HCT116 (cell line): ENCODE measurements at places on chromosomes 13 and 19. TPM values are rescaled to one million over a fixed set of nuclear protein-coding genes. Genes with fewer than 3 reads are reported as not detected.

Gene ZNF28
- total RNA-seq, result 17.8 TPM

Gene KL
- total RNA-seq, result not detected

Gene ZSCAN18
- 0.12 TPM for total RNA-seq

Gene ONECUT3
- total RNA-seq, result 22.1 TPM

Gene CPB2
- total RNA-seq, result 0.15 TPM

Gene MCF2L
- total RNA-seq, result 19.3 TPM

Gene TTC9B
- 1.7 TPM for total RNA-seq

Gene C19orf73
- 2.2 TPM for total RNA-seq

Gene SBK3
- total RNA-seq, result 1.2 TPM

DNA sequence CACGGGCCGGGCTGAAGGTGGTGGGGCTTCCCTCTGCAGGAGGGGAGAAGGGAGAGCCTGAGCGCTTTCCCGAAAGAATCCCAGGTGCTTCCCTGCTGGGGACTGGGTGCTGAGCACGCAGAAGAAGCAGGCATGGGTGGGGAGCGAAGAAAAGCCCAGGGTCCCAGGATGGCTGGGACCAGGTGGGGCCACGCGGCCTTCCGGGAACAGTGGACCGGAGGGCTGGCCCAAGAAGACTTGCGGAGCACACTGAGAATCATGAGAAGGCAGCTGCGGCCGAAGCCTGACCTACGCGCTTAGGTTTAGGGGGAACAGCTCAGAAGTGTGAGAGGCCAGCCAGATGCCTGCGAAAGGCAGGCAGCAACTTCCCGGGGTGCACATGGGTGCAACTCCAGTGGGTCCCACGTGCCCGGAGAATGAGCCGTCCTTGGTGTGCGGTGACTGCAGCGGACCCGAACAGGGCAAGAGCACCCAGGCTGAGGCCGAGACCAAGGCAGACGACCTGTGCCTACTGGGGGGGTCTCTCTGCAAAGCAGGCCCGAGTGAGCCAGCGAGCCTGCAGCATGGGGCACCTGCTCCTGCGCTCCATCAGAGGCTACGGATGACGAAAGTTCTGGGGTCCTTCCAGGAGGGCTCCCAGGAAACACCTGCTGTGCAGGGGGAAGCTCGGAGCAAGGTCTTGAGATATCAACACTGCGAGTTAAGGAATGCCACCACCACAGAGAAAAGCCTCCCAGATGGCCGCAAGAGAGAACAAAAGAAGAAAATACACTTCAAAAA, 52.4 kb downstream of the MLLT1 start:
- DNase-seq, result no peak
- no peak overlapping the region for H3K27ac ChIP-seq
- no peaks in the 10 kb centered on the region for H3K36me3 ChIP-seq
- H3K27me3 ChIP-seq, result no peaks in the 10 kb centered on the region
- no peak overlapping the region for H3K4me3 ChIP-seq
- peaks cover 11% of the 10 kb centered on the region for H3K4me1 ChIP-seq

GRCh38 chr13:44210525-44210924, 163.1 kb upstream of the SERP2 start:
- DNase-seq, result no peak
- no peaks in the 10 kb centered on the region for H3K36me3 ChIP-seq

GRCh38 chr13:57992416-57992815, 360.9 kb downstream of the PCDH17 start:
- H3K27ac ChIP-seq, result no peak overlapping the region
- no peaks in the 10 kb centered on the region for H3K4me1 ChIP-seq
- H3K27me3 ChIP-seq, result no peaks in the 10 kb centered on the region
- DNase-seq, result no peak

GRCh38 chr19:48750771-48751504, 1.5 kb downstream of the FUT1 start:
- no peaks in the 10 kb centered on the region for H3K27me3 ChIP-seq
- H3K27ac ChIP-seq, result peak overlapping the region; percentile 84
- H3K4me1 ChIP-seq, result peaks cover 23% of the 10 kb centered on the region
- no peak for DNase-seq
- peaks cover 14% of the 10 kb centered on the region for H3K36me3 ChIP-seq
- H3K4me3 ChIP-seq, result peak overlapping the region; percentile 95

GRCh38 chr13:75513271-75513670, 24.4 kb downstream of the COMMD6 start:
- DNase-seq, result no peak
- no peaks in the 10 kb centered on the region for H3K27me3 ChIP-seq
- no peak overlapping the region for H3K4me3 ChIP-seq
- no peaks in the 10 kb centered on the region for H3K36me3 ChIP-seq
- no peaks in the 10 kb centered on the region for H3K4me1 ChIP-seq

DNA sequence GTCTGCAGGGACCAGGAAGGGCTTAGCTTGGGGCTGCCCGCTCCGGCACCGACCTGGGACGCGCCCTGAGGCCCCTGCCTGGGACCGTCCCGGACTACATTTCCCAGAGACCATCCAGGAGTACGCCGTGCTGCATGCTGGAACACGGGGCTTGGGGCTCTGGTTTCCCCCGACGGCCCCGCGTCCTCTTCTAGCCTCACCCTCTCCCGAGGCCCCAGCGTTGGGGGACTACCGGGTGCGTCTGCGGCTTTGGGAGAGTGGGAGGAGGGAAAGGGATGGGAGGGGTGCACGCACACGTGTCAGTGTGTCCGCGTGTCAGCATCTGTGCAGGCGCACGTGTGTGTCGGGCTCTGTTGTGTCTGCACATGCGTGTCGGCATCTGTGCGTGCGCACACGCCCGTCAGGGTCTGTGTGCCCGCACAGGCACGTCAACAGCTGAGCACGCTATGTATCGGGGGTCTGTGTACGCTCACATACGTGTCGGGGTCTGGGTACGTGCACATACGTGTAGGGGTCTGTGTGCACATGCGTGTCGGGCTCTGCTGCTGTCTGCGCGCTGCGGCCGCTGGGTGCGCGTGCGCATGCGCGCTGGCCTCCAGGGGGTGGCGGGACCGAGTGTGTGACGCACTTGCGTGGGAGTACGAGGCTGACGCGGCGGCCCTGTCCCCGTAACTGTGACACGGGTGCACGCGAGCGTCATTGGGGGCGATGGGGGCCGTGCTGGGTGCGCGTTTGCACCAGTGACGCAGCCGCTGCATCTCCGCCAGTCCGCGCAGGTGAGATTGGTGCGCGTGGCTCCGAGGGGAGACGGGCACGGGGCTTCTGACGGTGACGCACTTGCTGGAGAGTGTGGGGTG, at the start of gene ZNF331:
Gene ZNF331, plus strand, starts transcription at position 625 of the 857 bp plus-strand sequence. CDS start 31,232 bp downstream, outside the sequence.
- H3K4me3 ChIP-seq, result no peak within 1 kb of the TSS
- H3K27me3 ChIP-seq, result no peaks in the 10 kb centered on the region
- H3K27ac ChIP-seq, result no peak within 1 kb of the TSS
- no peaks in the 10 kb centered on the region for H3K4me1 ChIP-seq

- no peak overlapping the region for H3K4me3 ChIP-seq
- no peak overlapping the region for H3K27ac ChIP-seq
- no peak for DNase-seq
These were observed 68.5 kb downstream of the TSC22D1 start for GRCh38 chr13:44507639-44508038.

- H3K27me3 ChIP-seq, result no peaks in the 10 kb centered on the region
- no peak overlapping the region for H3K4me3 ChIP-seq
- no peak for DNase-seq
These were observed 17.1 kb downstream of the ACTL9 start for GRCh38 chr19:8681345-8682029.

GRCh38 chr19:48508729-48509411, 2.8 kb downstream of the LMTK3 start:
- H3K27ac ChIP-seq, result no peak overlapping the region
- H3K4me3 ChIP-seq, result no peak overlapping the region
- H3K27me3 ChIP-seq, result no peaks in the 10 kb centered on the region
- no peaks in the 10 kb centered on the region for H3K4me1 ChIP-seq
- DNase-seq, result no peak

DNA sequence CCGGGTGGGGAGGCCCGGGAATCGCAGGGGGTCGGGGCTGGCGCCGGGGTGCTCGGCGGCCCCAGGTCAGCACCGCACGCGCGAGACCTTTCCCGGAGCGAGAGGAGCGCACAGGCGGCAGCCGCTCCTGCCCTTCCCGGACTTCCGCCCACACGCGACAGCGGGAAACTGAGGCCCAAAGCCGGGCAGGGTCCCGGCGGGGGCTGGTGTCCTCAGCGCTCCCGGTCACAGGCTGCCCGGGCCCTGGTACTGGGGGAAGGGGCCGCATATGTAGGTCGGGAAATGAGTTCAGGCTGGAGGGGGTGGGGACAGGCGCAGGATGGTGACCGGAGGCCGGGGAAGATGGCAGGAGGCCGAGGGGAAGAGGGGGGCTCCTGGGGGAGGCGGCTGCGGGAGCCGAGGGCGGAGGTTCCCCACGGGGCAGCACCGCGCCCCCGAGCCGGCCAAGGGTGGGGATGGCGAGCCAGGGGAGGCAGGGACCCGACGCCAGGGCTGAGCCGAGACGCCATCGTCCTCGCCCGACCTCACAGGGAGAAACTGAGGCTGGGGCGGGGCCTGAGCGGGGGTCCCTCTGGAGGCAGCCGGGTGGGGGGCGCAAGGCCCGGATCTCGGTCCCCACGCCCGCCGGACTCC, 662 bp downstream of the CBARP start:
- peaks cover 3% of the 10 kb centered on the region; the same call in 1 of the 2 replicates for H3K36me3 ChIP-seq
- peak overlapping the region; percentile 94 for H3K27ac ChIP-seq
- H3K4me3 ChIP-seq, result peak overlapping the region; percentile 83
- DNase-seq, result no peak
- no peaks in the 10 kb centered on the region for H3K27me3 ChIP-seq

GRCh38 chr13:27465611-27466010, 15.2 kb upstream of the MTIF3 start:
- H3K4me3 ChIP-seq, result no peak overlapping the region
- H3K27me3 ChIP-seq, result no peaks in the 10 kb centered on the region
- H3K4me1 ChIP-seq, result no peaks in the 10 kb centered on the region

DNA sequence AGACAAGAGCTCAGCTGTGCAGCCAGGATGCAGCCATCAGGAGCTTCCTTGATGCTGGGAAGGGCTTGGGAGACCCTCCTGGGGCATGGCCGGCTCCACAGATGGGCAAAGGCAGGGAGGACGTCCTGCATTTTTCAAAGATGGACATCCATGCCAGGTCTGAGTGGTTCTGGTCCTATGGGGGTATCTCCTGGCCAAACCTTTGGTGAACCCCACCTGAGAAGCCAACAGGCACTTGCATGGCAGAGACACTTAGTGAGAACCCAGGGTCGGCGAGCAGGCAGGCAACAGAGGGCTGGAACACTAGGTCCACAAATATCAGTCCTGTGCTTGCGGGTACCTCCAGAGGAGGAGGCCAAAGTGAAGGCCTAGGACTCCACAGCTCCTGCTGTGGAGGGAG, 70.0 kb downstream of the KCTD15 start:
- H3K27me3 ChIP-seq, result no peaks in the 10 kb centered on the region
- DNase-seq, result no peak
- no peaks in the 10 kb centered on the region for H3K4me1 ChIP-seq
- no peak overlapping the region for H3K27ac ChIP-seq
- H3K36me3 ChIP-seq, result no peaks in the 10 kb centered on the region

- H3K27me3 ChIP-seq, result no peaks in the 10 kb centered on the region
- H3K27ac ChIP-seq, result no peak overlapping the region; the same call in 1 of the 2 replicates
- no peaks in the 10 kb centered on the region for H3K36me3 ChIP-seq
- no peak overlapping the region for H3K4me3 ChIP-seq
- H3K4me1 ChIP-seq, result no peaks in the 10 kb centered on the region
These were observed 15.5 kb upstream of the SLC7A10 start for GRCh38 chr19:33241091-33241529.

DNA sequence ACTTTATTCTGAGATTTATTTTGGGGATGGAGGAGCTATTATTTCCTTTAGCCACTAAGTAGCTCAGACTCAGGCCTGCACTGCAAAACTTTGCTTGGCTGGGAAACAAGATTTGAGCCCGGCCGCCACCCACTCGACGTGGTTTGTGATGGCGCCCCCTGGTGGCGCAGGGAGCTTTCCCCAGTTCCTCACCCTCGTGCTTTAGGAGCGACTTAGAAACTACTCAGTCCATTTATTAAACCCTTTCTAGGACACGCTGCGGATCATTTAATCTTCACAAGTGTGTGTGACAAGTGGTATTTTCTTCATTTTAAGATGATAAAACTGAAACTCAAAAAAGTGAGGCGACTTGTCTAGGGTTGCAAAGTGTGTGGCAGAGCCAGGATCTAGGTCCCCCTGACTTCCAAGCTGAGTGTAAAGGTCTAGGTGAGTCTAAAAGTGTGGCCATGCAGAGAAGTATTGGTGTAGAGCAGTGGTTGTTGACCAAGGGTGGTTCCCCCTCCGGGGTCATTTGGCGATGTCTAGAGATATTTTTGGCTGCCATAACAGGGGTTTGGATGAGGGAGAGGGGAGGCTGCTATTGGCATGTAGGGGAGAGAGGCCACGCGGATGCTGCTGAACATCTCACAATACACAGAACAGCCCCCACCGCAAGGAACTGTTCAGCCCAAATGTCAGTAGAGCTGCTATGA, 2.2 kb downstream of the CXCL17 start:
- peaks cover 10% of the 10 kb centered on the region; the same call in 1 of the 2 replicates for H3K4me1 ChIP-seq
- peak; percentile 42 for DNase-seq
- no peak overlapping the region for H3K27ac ChIP-seq
- H3K27me3 ChIP-seq, result no peaks in the 10 kb centered on the region
- H3K4me3 ChIP-seq, result no peak overlapping the region

DNA sequence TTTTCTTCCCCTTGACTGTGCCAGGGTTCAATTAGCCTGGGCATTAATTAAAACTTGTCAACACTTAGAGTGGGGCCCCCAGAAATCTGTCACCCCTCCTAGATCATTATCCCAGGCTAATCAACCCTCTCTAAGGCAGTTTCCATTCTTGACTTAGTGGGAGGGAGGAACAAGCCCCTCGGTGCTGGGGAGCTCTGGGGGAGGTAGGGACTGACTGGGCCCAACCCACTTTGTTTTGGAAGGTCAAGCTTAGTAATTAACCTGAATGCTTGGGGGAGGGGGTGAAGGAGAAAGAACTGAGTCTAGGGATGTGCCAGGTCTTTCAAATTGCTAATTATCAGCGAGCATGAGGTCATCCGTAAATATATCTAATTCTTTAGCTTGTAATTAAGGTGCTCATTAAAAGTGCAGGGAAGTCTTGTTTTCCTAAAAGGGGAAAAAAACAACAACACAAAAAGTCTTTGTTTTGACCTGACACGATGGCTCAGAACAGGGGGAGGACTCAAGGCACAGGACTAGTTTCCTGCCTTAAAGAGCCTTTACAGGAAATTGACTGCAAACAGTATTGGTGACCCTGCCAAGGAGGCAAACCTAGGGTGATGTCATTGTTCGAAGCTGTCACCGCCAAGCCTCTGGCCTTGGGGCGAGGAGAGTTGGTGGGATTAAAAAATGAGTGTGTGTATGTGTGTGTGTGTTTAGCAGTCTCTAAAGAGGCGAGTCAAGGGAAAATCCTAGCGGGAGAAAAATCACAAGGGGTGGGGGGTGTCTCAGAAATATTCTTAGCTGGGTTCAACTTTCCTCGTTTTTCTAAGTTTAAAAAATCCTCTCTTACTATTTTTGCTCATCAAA, 19.4 kb downstream of the ACTN4 start:
- H3K27ac ChIP-seq, result peak overlapping the region; percentile 40
- DNase-seq, result no peak
- H3K4me1 ChIP-seq, result peaks cover 78% of the 10 kb centered on the region
- H3K27me3 ChIP-seq, result no peaks in the 10 kb centered on the region
- H3K36me3 ChIP-seq, result peaks cover 15% of the 10 kb centered on the region; the same call in 1 of the 2 replicates
- no peak overlapping the region for H3K4me3 ChIP-seq
